ENCODE measurements at places on chromosomes 1 and 21. TPM values are rescaled to one million over a fixed set of nuclear protein-coding genes. Genes with fewer than 3 reads are reported as not detected.

GRCh38 chr1:91750398-91750996 lies 135.5 kb downstream of the TGFBR3 start:
- no peak for DNase-seq
- no peaks in the 10 kb centered on the region for H3K27me3 ChIP-seq
- H3K4me1 ChIP-seq = peaks cover 8% of the 10 kb centered on the region

DNA sequence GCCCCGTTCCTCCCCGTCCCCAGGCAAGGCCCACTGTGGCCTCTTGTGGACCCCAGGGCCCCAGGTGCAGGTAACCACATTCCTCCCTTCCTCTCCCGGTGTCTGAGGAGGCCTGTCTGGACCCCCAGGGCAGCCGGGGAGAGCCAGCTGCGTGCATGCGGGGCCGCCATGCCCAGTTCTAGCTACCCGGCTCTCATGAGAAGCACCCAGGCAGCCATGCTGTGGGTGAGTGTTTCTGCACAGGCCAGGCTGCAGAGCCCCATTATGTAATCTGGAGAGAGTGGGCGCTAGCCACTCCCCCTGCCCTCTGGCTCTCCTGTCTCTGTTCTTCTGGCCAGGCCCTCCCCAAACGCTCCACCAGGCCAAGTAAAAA lies 18.4 kb upstream of the PLEKHG5 start:
- DNase-seq = no peak
- no peak overlapping the region for H3K27ac ChIP-seq
- H3K4me3 ChIP-seq = no peak overlapping the region
- no peaks in the 10 kb centered on the region for H3K27me3 ChIP-seq
- H3K4me1 ChIP-seq = no peaks in the 10 kb centered on the region
- H3K36me3 ChIP-seq = no peaks in the 10 kb centered on the region

- H3K4me1 ChIP-seq = no peaks in the 10 kb centered on the region
- H3K27ac ChIP-seq = no peak overlapping the region
- no peak overlapping the region for H3K4me3 ChIP-seq
- no peaks in the 10 kb centered on the region for H3K27me3 ChIP-seq
Measured at GRCh38 chr1:227557962-227558725, 5.2 kb upstream of the ZNF678 start.

- H3K36me3 ChIP-seq = no peaks in the 10 kb centered on the region
- peak overlapping the region; percentile 85 for H3K27ac ChIP-seq
- H3K27me3 ChIP-seq = no peaks in the 10 kb centered on the region
- peak; percentile 70 for DNase-seq
Measured at GRCh38 chr1:53541761-53542550, 82.8 kb downstream of the DMRTB1 start.

DNA sequence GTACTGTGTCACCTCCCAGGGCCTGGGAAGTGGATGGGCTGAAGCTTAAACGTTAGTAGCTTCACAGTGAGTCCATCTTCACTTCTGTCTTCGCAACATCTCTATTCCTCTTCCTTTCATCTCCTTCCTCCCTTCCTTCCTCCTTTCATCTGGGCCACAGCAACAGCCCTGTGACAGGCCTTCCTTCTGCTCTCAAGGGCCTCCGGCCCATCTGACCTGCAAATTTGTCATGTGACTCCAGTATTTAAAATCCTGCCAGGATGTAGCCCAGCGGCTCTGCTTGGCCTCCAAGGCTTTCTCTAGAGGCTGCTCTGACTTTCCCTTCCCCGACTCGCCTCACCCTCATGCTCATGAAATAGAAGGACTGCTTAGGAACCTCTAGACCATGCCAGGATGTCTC lies 10.9 kb upstream of the BATF3 start:
- DNase-seq = no peak
- no peaks in the 10 kb centered on the region for H3K4me1 ChIP-seq
- no peaks in the 10 kb centered on the region for H3K36me3 ChIP-seq
- H3K4me3 ChIP-seq = no peak overlapping the region
- H3K27me3 ChIP-seq = no peaks in the 10 kb centered on the region

- H3K27me3 ChIP-seq = no peaks in the 10 kb centered on the region
- H3K27ac ChIP-seq = no peak overlapping the region
- no peak for DNase-seq
- H3K4me3 ChIP-seq = no peak overlapping the region
Measured at GRCh38 chr1:245987219-245987545, 519.9 kb downstream of the SMYD3 start.

GRCh38 chr1:168340781-168341482 lies 60.3 kb downstream of the TBX19 start:
- DNase-seq = no peak
- H3K27ac ChIP-seq = no peak overlapping the region
- no peaks in the 10 kb centered on the region for H3K36me3 ChIP-seq
- no peaks in the 10 kb centered on the region for H3K27me3 ChIP-seq
- peaks cover 4% of the 10 kb centered on the region for H3K4me1 ChIP-seq

GRCh38 chr1:155116113-155116764 lies 11.4 kb upstream of the EFNA1 start:
- H3K27me3 ChIP-seq = no peaks in the 10 kb centered on the region
- no peak overlapping the region for H3K4me3 ChIP-seq
- H3K36me3 ChIP-seq = no peaks in the 10 kb centered on the region
- DNase-seq = no peak
- no peaks in the 10 kb centered on the region for H3K4me1 ChIP-seq

GRCh38 chr1:46545784-46546183 lies 5.7 kb downstream of the KNCN start:
- no peak overlapping the region for H3K27ac ChIP-seq
- H3K36me3 ChIP-seq = no peaks in the 10 kb centered on the region
- no peak overlapping the region for H3K4me3 ChIP-seq
- DNase-seq = no peak
- no peaks in the 10 kb centered on the region for H3K27me3 ChIP-seq

DNA sequence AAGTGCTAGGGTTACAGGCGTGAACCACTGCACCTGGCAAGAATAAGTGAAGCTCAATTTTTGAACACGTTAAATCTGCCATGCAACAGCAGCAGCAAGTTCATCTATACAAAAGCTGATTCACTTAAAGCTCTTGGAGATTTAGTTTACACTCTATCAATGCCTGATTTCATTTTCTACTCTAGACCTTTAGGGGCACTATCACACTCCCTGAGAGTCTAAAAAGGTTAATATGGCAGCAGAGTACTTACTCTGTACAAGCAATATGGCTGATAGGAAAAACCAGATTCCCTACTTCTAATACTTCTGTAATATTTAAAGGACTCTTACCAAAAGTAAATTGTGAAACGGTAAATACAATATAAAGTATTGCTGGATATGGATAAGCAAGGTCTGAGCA lies 4.8 kb downstream of the RBM34 start:
- DNase-seq = no peak
- H3K27me3 ChIP-seq = no peaks in the 10 kb centered on the region
- no peak overlapping the region for H3K27ac ChIP-seq

GRCh38 chr1:54887665-54888071 lies 673 bp upstream of the DHCR24 start:
- no peak overlapping the region for H3K27ac ChIP-seq
- H3K4me1 ChIP-seq = no peaks in the 10 kb centered on the region
- DNase-seq = no peak
- no peaks in the 10 kb centered on the region for H3K36me3 ChIP-seq
- H3K27me3 ChIP-seq = no peaks in the 10 kb centered on the region

GRCh38 chr1:18957532-18958300 lies 1.2 kb upstream of the IFFO2 start:
- no peaks in the 10 kb centered on the region for H3K36me3 ChIP-seq
- no peak overlapping the region for H3K4me3 ChIP-seq
- H3K27ac ChIP-seq = peak overlapping the region; percentile 86
- no peaks in the 10 kb centered on the region for H3K27me3 ChIP-seq
- H3K4me1 ChIP-seq = no peaks in the 10 kb centered on the region

DNA sequence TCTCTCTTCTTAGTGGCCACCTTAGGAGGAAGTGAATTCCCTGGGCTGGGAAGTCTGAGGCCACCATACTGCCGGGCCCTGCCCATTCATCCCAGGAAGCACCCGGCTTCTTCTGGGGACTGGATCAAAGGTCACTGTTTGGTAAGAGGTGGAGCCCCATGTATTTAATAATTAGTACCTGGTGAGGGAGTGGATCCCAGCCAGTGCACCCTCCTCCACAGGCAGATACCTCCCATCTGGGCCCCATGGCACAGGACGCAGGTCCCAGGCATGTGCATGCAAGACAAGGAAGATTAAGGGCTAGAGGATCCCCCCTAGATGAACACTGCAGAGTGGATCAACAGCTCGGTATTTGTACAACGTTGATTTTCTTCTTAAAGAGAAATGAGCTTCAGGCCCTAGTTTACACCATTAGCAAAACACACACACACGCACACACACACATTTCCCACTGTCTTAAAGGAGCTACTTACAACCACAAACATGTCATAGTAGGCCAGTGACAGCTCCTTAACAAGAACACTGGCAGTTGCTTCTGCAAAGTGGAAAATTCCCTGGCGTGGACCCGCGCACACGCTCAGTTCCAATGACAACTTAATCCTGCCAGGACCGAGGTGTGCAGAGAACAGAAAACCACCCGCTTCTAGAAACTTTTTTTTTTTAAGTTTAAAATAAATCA lies 90.7 kb downstream of the MRPL37 start:
- no peaks in the 10 kb centered on the region for H3K36me3 ChIP-seq
- no peak for DNase-seq
- peaks cover 47% of the 10 kb centered on the region for H3K4me1 ChIP-seq
- peak overlapping the region; percentile 88 for H3K27ac ChIP-seq

DNA sequence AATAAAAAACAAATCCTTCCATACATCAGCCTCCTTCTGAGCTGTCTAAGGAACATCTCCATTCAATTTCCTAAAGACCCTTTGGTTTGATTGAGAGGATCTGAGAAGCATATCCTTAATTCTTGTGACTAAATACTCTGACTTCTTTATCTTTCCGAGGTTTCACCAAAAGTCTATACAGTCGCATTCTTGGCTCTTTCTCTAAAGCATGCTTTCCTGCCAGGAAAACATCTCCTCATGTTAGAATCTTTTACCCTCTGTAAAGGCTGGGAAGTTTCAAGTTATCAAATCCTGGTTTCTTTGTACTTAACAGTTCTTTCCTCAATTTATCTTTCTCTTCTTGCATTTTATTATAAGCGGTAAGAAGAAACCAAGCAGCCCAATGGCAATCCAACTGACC lies 630.4 kb downstream of the PTPRC start:
- H3K27me3 ChIP-seq = no peaks in the 10 kb centered on the region
- no peak overlapping the region for H3K4me3 ChIP-seq
- H3K4me1 ChIP-seq = no peaks in the 10 kb centered on the region
- no peaks in the 10 kb centered on the region for H3K36me3 ChIP-seq
- H3K27ac ChIP-seq = no peak overlapping the region

GRCh38 chr1:229884765-229885164 lies 182.3 kb upstream of the GALNT2 start:
- no peak overlapping the region for H3K27ac ChIP-seq
- DNase-seq = no peak
- H3K4me1 ChIP-seq = no peaks in the 10 kb centered on the region
- no peak overlapping the region for H3K4me3 ChIP-seq
- no peaks in the 10 kb centered on the region for H3K36me3 ChIP-seq

DNA sequence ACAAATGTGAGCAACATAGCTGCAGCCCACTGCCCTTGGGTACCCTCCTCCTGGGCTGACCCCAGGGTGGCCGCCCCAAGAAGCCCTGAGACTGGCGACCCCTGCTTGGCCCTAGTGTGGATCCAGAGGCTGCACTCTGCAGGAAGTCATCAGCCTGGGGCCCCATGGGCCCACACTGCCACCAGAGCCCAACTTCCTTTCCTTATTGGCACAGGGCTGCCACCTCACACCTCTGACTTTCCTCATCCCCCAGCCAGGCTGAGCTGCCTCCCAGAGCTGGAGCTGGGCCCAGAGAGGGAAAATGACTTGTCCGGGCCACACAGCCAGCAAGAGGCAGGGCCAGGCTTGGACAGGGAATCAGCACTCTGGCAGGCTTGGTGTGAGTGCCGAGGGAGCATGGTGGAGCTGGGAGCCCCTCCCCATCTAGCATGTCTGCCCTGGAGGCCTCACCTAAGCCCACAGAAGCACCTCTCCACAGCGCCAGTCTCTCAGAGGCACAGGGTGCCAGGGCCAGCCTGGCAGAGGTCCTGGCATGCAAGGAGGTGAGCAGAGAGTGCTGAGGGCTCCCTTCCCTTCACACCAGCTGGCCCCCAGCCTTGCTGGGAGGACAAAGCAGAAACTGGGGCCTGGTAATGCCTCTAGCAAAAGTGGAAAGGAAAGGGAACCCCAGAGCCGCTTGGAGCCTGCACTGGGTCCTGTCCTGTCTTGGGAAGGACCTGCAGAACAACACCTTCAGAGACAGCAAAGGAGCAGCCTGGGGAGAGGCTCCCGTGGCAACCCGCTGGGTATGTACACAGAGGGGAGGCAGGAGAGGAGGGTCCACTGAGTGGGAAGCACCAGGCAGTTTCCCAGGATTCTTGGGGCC lies 3.2 kb downstream of the RAP1GAP start:
- no peaks in the 10 kb centered on the region for H3K4me1 ChIP-seq
- H3K4me3 ChIP-seq = no peak overlapping the region
- H3K27ac ChIP-seq = no peak overlapping the region
- H3K27me3 ChIP-seq = peaks cover 19% of the 10 kb centered on the region
- DNase-seq = no peak

- H3K4me3 ChIP-seq = no peak overlapping the region
- no peak for DNase-seq
- no peaks in the 10 kb centered on the region for H3K27me3 ChIP-seq
- no peak overlapping the region for H3K27ac ChIP-seq
- H3K36me3 ChIP-seq = no peaks in the 10 kb centered on the region
Measured at GRCh38 chr1:186440584-186440983, 20.3 kb downstream of the PDC start.

DNA sequence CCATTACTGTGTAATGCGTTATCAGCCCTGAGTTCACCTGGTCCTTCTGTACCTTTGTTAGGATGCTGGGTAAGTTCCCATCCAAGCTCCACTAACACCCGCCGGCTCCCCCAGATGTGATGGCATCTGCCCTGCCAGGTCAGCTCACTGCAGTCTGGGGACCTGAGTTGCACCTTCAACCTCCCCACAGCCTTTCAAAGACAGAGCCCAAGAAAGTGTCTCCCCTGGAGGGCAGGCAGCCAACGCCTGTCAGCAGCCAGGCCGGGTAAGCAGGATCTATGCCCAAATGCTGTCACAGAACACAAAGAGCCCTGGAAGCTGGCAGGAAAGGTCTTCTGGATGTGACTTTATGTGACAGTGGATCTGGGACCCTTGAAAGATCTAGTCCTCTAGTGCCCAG lies 13.7 kb downstream of the MRAP start:
- H3K4me3 ChIP-seq = no peak overlapping the region
- H3K27ac ChIP-seq = no peak overlapping the region
- no peaks in the 10 kb centered on the region for H3K4me1 ChIP-seq
- H3K27me3 ChIP-seq = no peaks in the 10 kb centered on the region
- H3K36me3 ChIP-seq = no peaks in the 10 kb centered on the region
- no peak for DNase-seq

Gene CCDC30
- total RNA-seq = 11.0 TPM

Gene SPRR2D
- not detected for total RNA-seq

Gene FGR
- total RNA-seq = 35.9 TPM

Gene PCP4
- total RNA-seq = 8.2 TPM

Gene LCA5L
- 4.1 TPM for total RNA-seq

Gene HTR6
- total RNA-seq = not detected

Gene GJC2
- total RNA-seq = 2.6 TPM

Gene FMOD
- 119 TPM for total RNA-seq

Gene CFHR3
- 0.61 TPM for total RNA-seq
